ENCODE measurements at places on chromosomes 12 and 14.

DNA sequence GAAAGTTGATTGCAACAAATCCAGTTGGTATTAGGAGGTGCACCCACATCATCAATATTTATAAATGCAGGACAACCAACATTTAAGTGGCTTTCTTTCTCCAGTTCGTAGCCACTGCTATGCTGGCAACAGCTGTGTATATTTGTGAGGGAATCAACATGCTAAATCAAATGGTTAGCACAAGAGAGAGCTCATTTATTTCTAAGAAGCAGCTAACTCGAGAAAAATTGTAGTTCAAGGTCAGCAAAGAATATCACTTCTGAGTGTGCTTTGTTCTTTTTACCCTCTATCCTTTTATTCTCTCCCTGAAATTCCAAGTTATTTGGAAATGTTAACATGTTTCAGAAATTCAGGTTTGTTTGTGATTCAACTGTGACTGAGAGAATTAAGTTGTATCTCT, 137.3 kb downstream of the NAV3 start:
- H3K36me3 ChIP-seq, result no peaks in the 10 kb centered on the region
- no peak overlapping the region for H3K4me3 ChIP-seq
- DNase-seq, result no peak
- H3K4me1 ChIP-seq, result no peaks in the 10 kb centered on the region
- H3K27ac ChIP-seq, result no peak overlapping the region

- peaks cover 3% of the 10 kb centered on the region for H3K36me3 ChIP-seq
- DNase-seq, result no peak
- no peaks in the 10 kb centered on the region for H3K4me1 ChIP-seq
- H3K4me3 ChIP-seq, result no peak overlapping the region
Observed at GRCh38 chr14:61147831-61148549, 133.1 kb downstream of the TMEM30B start.

- H3K27me3 ChIP-seq, result no peaks in the 10 kb centered on the region
- no peak overlapping the region for H3K4me3 ChIP-seq
- no peaks in the 10 kb centered on the region for H3K36me3 ChIP-seq
- H3K4me1 ChIP-seq, result no peaks in the 10 kb centered on the region
- no peak overlapping the region for H3K27ac ChIP-seq
- DNase-seq, result no peak
Observed at GRCh38 chr14:80381807-80382363, 170.6 kb upstream of the DIO2 start.

DNA sequence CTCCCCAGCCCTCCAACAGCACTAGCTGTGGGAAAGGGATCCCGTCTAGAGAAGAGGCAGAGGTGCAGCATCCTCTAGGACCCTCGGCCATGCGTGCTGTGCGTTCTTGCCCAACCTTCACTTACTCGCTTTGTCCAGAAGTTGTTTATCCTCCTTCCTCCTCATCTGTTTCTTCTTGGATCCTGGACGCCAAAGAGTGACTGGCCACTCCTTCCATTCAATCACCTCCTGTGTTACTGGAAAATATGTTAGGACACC, 140.5 kb downstream of the ZFP36L1 start:
- H3K36me3 ChIP-seq, result peaks cover 8% of the 10 kb centered on the region
- no peak overlapping the region for H3K4me3 ChIP-seq
- no peak for DNase-seq
- peaks cover 10% of the 10 kb centered on the region for H3K4me1 ChIP-seq
- no peaks in the 10 kb centered on the region for H3K27me3 ChIP-seq

- H3K27me3 ChIP-seq, result no peaks in the 10 kb centered on the region
- DNase-seq, result no peak
- no peak overlapping the region for H3K27ac ChIP-seq
- peaks cover 13% of the 10 kb centered on the region for H3K4me1 ChIP-seq
Observed at GRCh38 chr14:103332143-103332919, 1.7 kb upstream of the EIF5 start.

GRCh38 chr12:51675071-51675803, 84.2 kb downstream of the SCN8A start:
- H3K4me3 ChIP-seq, result no peak overlapping the region
- H3K4me1 ChIP-seq, result peaks cover 6% of the 10 kb centered on the region
- no peak overlapping the region for H3K27ac ChIP-seq
- DNase-seq, result no peak

GRCh38 chr14:86305058-86305457, 775.1 kb downstream of the FLRT2 start:
- no peaks in the 10 kb centered on the region for H3K27me3 ChIP-seq
- no peak overlapping the region for H3K4me3 ChIP-seq
- DNase-seq, result no peak
- no peak overlapping the region for H3K27ac ChIP-seq
- H3K36me3 ChIP-seq, result no peaks in the 10 kb centered on the region
- H3K4me1 ChIP-seq, result no peaks in the 10 kb centered on the region

Data from memory B cell (primary cell).